Fibroblast of skin of scalp (primary cell): ENCODE measurements at places on chromosomes 3 and 15.

DNA sequence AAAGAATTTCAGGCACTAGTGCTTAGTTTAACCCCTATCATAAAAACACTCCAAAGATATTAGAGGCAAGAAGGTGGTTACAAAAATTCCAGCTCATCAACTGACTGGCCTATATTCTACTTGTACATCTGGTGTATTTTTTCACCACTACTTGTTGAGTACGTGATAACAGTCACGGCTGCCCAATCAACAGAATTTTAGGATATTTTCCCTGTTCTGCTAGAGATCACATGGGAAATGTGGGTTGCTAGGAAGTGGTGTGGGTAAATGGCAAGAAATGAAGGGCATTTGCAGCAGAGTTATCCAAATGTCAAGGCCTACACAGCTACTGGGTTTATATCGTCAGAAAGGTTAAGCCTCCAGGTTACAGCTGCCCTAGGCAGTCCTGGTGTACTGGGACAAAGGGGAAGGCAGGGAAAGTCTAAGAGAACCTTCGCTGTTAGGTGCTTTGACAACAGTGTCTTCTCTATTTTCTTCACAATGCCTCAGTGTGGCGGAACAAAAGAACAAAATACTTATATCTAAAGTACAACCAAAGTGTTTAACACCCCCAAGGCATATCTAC, 81.9 kb downstream of the FMN1 start:
- no peak for DNase-seq

DNA sequence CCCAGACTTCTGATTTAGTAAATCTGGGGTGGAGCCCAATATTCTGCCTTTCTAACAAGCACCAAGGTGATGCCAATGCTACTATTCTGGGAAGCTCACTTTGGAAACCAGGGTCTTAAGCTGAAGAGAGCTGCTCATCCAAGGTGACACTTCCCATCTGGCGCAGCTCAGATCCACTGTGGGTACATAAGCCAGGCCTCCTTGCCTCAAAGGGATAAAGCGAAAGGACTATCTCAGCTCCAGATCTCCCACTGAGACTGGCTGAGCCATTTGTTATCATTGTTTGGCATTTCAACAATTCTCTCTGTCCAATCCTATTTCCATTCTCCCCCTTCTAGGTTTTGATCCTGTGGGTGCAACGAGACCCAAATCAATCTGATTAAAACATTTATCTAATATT, 323.8 kb downstream of the GBE1 start:
- no peak for DNase-seq

DNA sequence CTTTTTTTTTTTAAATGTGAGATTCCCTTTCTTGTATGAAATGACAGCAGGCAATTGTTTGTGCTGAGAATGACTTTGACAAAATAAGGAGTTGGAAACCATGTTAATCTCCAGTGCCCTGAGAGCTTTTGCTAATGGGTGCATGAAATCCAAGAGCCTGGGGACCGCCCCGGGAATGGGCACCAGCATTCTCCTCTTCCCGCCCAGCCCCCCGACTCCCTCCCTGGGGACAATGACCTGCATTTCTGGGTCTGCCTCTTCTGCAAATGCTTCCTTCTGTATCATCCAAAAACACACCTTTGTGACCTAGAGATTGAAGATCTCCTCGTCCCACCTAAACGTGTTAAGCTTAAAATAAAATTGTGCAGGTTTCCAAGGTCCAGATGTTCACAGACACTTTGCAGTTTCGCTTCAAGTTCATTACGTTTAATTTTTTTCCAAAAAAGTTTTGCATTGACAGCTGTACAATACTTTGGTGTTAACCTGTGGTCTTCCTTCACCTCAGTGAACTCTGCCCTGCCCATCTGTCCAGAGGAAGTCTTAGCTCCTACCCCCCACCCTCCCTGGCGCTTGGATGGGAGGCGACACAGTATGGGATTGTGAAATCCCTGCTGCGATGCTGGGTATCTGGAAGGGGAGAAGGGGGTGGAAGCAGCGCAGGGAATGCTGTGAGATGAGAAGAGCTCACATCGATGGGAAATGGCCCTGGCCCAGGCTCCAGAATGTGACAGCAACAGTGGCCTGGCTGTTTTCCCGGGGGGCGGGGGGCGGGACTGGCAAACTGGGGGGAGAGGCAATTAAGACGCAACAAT, 50.1 kb downstream of the TLE3 start:
- DNase-seq: peak; percentile 57

GRCh38 chr15:55230051-55230670, 33.4 kb upstream of the RSL24D1 start:
- no peak for DNase-seq

DNA sequence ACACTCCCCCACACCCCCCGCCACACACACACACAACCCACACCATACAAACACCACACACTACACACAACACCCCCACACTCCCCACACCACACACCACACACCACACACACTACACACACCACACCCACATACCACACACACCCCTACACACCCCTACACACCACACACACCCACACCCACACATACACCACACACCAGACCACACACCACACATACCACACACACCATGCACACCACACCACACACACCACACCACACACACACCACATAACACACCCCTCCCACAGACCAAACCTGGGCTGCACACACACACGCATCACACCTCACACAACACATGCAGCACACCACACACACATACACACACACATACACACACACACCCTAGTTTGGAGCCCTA, 1.8 kb upstream of the RASGRF1 start:
- no peak for DNase-seq

GRCh38 chr3:166714206-166714605, 665.9 kb downstream of the ZBBX start:
- DNase-seq: no peak

DNA sequence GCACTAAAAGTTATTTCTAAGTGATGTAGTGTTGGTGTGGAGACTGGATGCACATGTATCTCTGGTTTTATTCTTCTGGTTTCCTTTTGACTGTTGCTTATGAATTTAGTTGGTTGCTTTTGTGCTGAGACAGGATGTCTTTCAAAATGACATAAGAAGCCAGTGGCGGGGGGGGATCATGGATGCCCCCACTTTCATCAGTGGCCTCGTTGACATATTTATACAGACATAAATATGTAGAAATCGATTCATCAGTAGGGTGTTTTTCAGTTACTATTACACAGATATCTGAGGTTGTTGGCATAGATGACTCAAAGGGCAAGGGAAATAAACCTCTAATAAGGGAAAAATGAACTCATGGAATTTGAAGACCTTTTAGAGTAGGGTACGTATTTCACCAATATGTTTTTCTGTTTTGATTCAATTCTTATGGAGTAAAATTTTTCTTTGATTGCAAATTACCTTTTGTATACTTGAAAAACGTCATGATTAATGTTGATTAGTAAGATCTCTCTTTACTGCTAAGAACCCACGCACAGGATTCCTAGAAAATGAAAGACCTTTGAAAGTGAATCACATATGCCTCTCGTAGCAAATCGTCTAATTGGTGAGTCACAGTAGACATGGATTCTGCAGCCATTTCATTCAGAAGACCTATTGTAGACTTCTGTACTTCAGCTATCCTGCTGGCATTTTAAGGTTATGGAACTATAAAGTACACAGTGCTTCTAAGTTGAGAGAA, 97.4 kb upstream of the RBMS3 start:
- peak; percentile 75 for DNase-seq

DNA sequence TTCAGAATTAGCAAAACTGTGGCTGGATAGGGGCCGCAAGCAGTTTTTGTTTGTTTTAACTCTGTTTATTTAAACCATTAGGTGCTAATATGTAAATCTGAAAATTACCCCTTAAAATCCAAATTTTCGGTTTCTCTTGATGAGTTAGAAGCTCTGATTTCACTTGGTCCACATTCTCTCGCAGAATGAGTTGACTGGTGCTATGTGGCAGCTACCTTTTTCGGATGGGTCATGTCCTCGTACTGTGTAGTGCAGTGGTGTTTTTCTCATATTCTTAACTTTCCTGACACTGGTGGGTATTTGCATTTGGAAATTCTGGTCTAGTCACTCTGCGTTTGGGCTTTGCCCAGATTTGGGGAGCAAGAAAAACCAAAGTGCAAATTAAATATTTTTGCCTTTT, 87.1 kb downstream of the DIPK2A start:
- no peak for DNase-seq

- DNase-seq: no peak
Observed at GRCh38 chr15:38441130-38441519, 12.8 kb upstream of the FAM98B start.

DNA sequence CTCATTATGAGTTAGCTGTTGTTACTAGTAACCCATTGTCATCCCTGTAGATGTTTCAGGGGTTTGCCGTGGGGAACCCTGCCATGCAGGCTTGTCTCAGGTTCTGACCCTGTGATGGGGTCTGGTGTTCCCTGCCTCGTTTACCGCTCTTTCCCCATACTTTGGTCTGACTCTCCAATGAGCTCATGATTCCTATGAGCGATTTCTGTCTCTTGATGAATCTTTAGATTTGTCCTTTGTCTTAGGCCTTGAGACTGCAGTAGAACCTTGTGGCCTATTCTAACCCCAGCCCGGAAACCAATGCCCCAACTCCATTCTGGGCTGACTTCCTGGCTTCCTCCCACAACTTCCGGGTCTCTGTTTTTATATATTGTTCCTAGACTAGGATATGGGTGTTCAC, 11.3 kb upstream of the IQGAP1 start:
- no peak for DNase-seq
